ENCODE measurements at places on chromosomes 3 and 15.

DNA sequence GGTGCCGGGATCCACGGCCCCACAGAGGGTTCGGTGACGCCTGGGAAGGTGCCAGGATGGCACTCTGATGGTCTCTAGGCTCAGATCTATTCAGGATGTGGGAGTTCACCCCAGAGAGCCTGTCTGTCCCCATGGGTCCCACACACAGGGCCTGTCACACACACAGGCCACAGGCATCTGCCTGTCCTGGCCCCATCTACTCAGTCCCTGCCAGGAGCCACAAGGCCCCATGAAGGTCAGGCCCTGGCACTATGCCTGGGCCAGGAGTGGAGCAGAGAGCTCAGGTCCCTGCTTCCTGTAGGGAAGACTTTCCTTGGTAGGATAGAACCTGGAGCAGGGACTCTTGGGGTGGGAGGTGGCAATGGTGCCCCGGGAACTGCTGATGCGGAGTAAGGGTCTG, 49.0 kb upstream of the FURIN start:
- no peaks in the 10 kb centered on the region for H3K27me3 ChIP-seq
- DNase-seq, result no peak
- H3K27ac ChIP-seq, result peak overlapping the region; percentile 34
- H3K4me3 ChIP-seq, result no peak overlapping the region

GRCh38 chr3:56573501-56573900, 16.5 kb downstream of the CCDC66 start:
- H3K36me3 ChIP-seq, result peaks cover 34% of the 10 kb centered on the region
- H3K4me3 ChIP-seq, result no peak overlapping the region
- no peaks in the 10 kb centered on the region for H3K4me1 ChIP-seq
- H3K27me3 ChIP-seq, result no peaks in the 10 kb centered on the region
- DNase-seq, result no peak

DNA sequence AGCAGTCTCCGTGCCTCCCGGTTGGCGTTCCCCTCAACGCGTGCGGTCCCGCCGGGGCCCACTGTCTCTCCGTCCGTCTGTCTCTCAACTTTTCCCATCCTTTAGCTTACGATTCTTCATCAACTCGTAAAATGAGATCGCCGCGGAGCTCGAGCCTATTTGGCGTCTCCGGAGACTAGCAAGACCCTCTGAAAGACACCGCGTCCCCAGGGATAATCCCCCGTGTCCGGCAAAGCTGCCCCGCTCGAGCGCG, 3.4 kb downstream of the GATA2 start:
- peak overlapping the region; percentile 81 for H3K27ac ChIP-seq
- peaks cover 16% of the 10 kb centered on the region for H3K36me3 ChIP-seq
- no peaks in the 10 kb centered on the region for H3K27me3 ChIP-seq

GRCh38 chr3:155385896-155386625, 92.6 kb upstream of the STRIT1 start:
- no peak overlapping the region for H3K4me3 ChIP-seq
- H3K27ac ChIP-seq, result no peak overlapping the region
- H3K4me1 ChIP-seq, result no peaks in the 10 kb centered on the region
- no peak for DNase-seq
- H3K27me3 ChIP-seq, result no peaks in the 10 kb centered on the region

DNA sequence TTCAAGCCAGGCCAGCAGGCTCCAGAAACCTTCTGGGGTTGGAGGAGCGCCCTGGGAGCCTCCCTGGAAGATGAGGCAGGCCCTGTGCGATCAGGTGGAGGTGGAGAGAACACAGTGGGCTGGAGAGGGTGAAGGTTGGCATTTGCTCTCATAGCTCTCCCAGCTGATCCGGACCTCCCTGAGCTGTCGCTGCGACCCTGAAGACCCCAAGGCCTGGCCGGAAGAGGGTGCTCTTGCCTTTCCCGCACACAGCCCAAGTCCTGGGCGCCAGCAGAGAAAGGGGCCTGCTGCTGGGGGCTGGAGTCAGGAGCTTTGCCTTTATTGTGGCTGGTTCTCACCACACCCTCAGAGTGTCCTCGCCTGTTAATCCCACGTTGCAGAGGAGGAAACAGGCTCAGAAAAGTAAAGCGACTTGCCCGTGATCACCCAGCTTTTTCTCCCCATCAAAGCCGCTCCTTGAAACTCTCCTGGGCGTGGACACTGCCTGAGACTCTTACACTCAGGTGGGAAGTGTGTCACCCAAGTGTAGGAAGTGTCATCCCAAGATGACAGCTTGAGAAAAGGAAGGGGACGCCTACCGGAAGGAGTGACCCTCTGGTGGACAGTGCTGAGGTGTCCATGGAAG, 8.6 kb upstream of the RPL29 start:
- H3K4me3 ChIP-seq, result no peak overlapping the region
- no peaks in the 10 kb centered on the region for H3K27me3 ChIP-seq
- H3K36me3 ChIP-seq, result no peaks in the 10 kb centered on the region
- H3K27ac ChIP-seq, result no peak overlapping the region
- peaks cover 32% of the 10 kb centered on the region for H3K4me1 ChIP-seq

- no peak overlapping the region for H3K4me3 ChIP-seq
- H3K4me1 ChIP-seq, result peaks cover 18% of the 10 kb centered on the region
- peaks cover 3% of the 10 kb centered on the region for H3K36me3 ChIP-seq
Observed at GRCh38 chr3:105747060-105747541, 121.7 kb downstream of the CBLB start.

- no peak overlapping the region for H3K4me3 ChIP-seq
- no peaks in the 10 kb centered on the region for H3K36me3 ChIP-seq
- no peak overlapping the region for H3K27ac ChIP-seq
- no peak for DNase-seq
- H3K27me3 ChIP-seq, result no peaks in the 10 kb centered on the region
- H3K4me1 ChIP-seq, result no peaks in the 10 kb centered on the region
Observed at GRCh38 chr3:25354071-25354470, 74.0 kb upstream of the RARB start.

DNA sequence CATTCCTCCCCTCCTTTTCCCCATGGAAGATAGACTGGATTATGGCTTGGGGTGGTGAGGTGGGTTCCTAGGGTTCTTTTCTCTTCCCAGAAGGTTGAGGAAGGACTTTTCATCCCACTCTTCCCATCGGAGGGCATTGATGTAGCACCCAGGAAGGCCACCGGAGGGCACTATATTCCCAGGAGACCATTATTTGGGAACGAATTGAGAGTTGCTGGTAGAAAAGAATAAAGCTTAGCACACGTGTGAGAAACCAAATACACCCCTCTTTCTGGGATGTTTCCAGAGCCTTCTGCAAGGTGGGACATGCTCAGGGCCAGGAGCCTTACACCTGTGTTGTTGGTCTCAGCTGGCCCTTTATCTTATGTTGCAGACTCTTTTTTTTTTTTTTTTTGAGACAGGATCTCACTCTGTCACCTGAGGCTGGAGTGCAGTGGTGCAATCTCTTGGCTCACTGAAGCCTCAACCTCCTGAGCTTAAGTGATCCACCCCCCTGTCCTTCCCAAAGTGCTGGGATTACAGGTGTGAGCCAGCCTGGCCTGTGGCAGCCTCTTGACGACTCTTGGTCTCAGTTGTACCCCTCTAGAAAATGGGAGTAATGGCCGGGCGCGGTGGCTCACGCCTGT, 6.3 kb upstream of the CDC25A start:
- no peak overlapping the region for H3K4me3 ChIP-seq
- DNase-seq, result peak; percentile 25
- no peaks in the 10 kb centered on the region for H3K4me1 ChIP-seq
- H3K27ac ChIP-seq, result no peak overlapping the region

DNA sequence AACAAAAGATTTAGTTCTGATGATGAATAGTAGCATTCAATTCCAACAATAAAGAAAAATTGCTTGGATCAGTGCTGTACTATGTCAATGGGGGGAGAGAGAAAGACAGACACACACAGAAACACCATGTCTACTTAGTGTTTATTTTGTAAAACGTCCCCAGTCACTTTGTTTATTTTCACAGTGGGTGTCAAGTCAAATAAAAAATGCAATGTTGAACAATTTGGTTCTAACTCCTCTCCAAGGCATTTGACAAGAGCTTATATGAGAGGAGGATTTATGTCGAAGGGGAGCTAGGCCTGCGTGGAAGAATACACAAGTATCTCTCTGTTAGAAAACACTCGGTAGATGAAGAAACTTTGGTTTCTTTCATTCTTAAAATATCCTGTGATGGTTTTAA, 201.7 kb upstream of the SLC2A2 start:
- no peaks in the 10 kb centered on the region for H3K4me1 ChIP-seq
- H3K27ac ChIP-seq, result no peak overlapping the region
- no peaks in the 10 kb centered on the region for H3K27me3 ChIP-seq
- H3K36me3 ChIP-seq, result no peaks in the 10 kb centered on the region

GRCh38 chr3:11238880-11239279, 33.3 kb upstream of the ATG7 start:
- H3K4me1 ChIP-seq, result no peaks in the 10 kb centered on the region
- no peaks in the 10 kb centered on the region for H3K36me3 ChIP-seq
- no peak overlapping the region for H3K4me3 ChIP-seq
- DNase-seq, result no peak
- H3K27me3 ChIP-seq, result peaks cover 4% of the 10 kb centered on the region

DNA sequence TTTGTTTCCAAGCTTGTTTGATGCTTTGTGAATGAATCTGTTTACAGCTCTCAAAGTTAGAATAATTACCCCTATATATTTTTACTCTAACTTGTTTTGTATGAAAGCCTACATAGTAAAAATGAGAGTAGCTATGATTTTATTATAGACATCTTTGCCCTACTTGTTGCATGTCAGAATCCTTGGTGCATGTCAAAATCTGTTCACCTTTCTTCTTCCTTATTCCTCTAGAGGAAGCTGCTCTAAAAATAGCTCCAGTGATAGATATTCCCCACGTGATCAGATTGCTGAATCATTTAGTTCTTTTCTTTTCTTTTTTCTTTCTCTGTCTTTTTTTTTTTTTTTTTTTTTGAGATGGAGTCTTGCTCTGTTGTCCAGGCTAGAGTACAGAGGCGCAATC, 39.8 kb downstream of the LRRC49 start:
- no peak overlapping the region for H3K4me3 ChIP-seq
- H3K27ac ChIP-seq, result no peak overlapping the region
- no peaks in the 10 kb centered on the region for H3K36me3 ChIP-seq
- DNase-seq, result peak; percentile 6

- peak within 1 kb of the TSS; percentile 97 for H3K4me3 ChIP-seq
- no peaks in the 10 kb centered on the region for H3K27me3 ChIP-seq
- peaks cover 29% of the 10 kb centered on the region for H3K4me1 ChIP-seq
- peaks cover 21% of the 10 kb centered on the region for H3K36me3 ChIP-seq
- peak within 1 kb of the TSS; percentile 97 for H3K27ac ChIP-seq
- peak; percentile 99 for DNase-seq
Observed at GRCh38 chr15:44711096-44711742, at the start of the genes B2M and PATL2. B2M (plus strand) TSS chr15:44711517; CDS start chr15:44711547, 30 bp downstream. PATL2 (minus strand) TSS chr15:44711323; CDS start chr15:44676490, 34,833 bp downstream.

- H3K27ac ChIP-seq, result no peak overlapping the region
- no peak overlapping the region for H3K4me3 ChIP-seq
- no peaks in the 10 kb centered on the region for H3K4me1 ChIP-seq
- H3K36me3 ChIP-seq, result no peaks in the 10 kb centered on the region
- H3K27me3 ChIP-seq, result no peaks in the 10 kb centered on the region
- DNase-seq, result no peak
Observed at GRCh38 chr3:85853805-85854204, 895.0 kb downstream of the CADM2 start.

GRCh38 chr3:52432691-52433141, 12.2 kb downstream of the SEMA3G start:
- H3K4me1 ChIP-seq, result no peaks in the 10 kb centered on the region
- no peak overlapping the region for H3K4me3 ChIP-seq
- peaks cover 1% of the 10 kb centered on the region for H3K27me3 ChIP-seq
- H3K27ac ChIP-seq, result no peak overlapping the region
- no peaks in the 10 kb centered on the region for H3K36me3 ChIP-seq
